ENCODE measurements at places on chromosomes 3 and 15.

GRCh38 chr3:151962352-151962751 is 88.9 kb downstream of the SUCNR1 start:
- no peak for DNase-seq

DNA sequence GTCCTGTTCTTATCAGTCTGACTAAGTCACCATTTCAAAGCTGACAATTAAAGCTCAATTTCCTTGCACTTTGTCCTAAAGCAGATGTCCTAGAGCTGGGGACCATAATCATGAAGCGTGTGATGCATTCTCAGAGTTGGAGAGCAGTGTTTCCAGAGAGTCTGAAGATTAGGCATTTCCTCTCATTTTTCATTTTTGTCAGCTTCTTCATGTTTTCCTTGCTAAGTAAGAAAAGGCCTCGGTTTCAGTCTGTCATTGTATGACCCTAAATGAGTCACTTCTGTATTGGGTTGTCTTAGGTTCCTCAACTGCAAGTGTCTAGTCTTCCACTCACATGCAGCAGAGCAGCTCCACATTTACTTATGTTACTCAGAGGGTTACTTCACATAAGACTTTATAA is 257.2 kb upstream of the TPRG1 start:
- no peak for DNase-seq

- no peak for DNase-seq
These were observed 721 bp downstream of the MYEF2 start for GRCh38 chr15:48177383-48177765.

- no peak for DNase-seq
These were observed 104.3 kb downstream of the OXNAD1 start for GRCh38 chr3:16369276-16369675.

DNA sequence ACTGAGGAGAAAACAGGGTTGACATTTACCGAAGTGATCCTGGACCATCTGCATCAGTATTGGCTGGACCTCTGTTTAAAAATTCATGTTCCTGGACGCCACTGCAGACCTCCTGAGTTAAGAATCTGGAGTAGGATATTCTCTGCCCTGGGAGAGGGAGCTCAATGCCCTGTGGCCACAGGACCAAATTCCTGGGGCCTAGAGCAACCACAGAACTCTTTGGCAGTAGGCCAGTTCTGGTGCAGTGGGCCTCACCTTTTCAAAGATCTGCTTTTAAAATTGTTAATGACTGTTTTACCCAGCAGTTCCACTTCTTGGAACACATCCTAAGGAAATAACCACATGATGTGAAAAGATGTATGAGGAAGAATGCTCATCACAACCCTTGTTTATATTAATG is 133.3 kb upstream of the ADPGK start:
- no peak for DNase-seq

- DNase-seq: no peak
These were observed 575.7 kb upstream of the ZNF717 start for GRCh38 chr3:76361010-76361409.

DNA sequence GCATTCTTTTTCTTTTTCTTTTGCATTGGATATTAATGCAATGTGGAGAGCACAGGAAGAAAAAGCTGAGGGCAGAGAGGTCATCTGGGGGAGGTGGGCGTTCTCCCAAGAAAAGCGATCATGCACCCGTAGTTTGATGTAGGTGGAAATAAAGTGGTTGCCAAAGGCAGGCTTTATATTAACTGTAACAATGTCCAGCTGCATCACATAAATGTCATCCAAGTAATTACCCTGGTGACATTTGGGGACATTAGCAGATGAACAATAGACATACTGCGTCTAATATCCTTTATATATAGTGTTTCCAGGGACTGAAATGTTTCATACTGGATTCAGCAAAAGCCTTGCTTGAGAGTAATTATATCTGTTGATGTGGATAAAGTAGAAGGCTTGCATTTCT is 135.5 kb downstream of the CNTN6 start:
- DNase-seq: no peak

DNA sequence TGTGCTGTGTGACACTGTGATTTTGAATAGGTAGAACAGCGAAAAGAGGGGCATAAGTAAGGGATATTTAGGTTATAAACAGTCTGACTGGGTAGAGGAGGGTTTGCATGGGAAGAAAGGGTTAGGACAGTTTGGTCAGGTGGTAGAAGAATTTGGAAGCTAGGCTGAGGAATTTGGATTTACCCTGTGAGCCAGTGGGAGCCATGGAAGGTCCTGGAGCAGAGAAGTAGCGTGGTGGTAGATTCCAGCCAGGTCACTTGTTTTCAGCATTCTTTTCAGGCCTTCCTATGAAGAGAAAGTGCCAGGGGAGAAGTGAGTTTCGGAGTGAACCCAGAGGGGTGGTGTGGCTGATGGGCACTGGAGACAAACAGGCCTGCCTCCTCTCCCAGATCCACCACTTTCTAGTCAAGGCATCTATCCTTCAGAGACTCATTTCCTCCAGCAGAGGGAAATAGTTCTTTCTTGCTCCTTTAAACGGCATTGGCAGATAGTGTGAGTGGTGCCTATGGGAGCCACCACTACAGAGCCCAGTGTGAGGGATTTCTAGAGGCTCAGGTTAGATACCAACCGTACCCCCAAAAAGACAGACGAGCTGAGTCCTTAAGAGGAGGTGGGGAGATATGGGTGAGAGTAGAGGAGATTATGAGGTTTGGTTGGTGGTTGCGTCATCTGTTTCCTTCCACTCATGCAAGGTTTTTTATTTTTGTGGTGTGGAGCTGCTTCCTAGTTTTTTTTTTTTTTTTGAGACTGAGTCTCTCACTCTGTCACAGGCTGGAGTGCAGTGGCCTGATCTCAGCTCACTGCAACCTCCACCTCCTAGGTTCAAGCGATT is 21.2 kb downstream of the PXK start:
- no peak for DNase-seq

- DNase-seq: no peak
These were observed 48.7 kb upstream of the PCSK6 start for GRCh38 chr15:101538177-101538576.

GRCh38 chr15:20386198-20386597 is 155.4 kb downstream of the GOLGA6L6 start:
- DNase-seq: no peak

- DNase-seq: no peak
These were observed 9.3 kb upstream of the NR2E3 start for GRCh38 chr15:71800835-71801745.

- DNase-seq: no peak
These were observed 671 bp upstream of the SEMA3B start for GRCh38 chr3:50268276-50268675.

DNA sequence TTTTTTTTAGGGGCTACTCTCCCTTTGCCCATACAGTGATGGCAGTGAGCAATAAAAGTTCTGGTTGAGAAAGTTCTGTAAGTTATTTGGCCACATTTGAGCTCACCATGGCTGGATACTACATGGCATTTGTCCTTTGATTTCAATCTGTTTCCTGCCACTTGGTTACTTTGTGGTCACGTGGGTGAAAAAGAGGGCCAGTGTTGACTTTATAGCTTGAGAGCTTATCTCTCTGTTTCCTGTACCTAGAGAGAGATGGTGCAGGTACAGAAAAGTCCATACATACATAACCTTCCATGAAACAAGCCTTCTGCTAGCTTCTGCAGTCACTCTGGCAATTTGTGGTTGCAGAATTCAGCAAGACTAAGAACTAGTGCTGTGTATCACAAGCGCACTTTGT is 23.4 kb upstream of the MECOM start:
- DNase-seq: no peak

- peak; percentile 27 for DNase-seq
These were observed 4.9 kb downstream of the RFTN1 start for GRCh38 chr3:16508591-16508995.

DNA sequence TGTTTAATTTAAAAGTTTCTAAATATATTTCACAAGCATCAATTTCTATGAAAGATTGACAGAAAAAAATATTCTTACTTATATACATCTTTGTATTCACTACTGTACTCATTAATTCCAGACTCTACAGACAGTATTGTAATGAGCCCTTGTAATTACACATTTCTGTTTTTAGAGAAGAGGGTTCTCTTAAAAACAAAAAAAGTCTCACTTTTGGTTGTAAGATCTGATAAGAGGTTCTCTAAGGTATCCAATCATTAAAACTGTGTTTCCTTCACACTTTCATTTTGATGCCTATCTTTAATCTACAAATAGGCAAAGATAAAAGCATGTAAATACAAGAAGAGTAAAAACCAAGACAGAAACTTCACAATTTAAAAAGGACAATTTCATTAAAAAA is 75.6 kb downstream of the FBXL22 start:
- no peak for DNase-seq

DNA sequence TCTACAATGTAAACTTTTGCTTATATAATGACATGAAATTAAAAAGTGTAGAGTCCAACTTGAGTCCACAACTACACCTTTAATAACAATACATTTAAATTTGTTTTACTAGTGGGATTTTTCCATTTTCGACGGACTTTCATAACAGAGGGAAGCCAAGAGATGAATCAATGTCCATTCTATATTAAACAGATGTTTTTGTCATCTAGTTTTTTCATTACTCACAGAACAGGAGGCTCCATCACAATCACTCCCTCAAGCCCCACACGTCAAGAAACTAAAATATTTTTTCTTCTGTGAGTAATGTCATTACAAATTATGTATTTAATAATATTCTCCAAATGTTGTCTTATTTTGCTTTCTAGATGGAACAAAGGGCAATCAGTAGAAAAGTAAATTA is 932.9 kb downstream of the ROBO1 start:
- no peak for DNase-seq

DNA sequence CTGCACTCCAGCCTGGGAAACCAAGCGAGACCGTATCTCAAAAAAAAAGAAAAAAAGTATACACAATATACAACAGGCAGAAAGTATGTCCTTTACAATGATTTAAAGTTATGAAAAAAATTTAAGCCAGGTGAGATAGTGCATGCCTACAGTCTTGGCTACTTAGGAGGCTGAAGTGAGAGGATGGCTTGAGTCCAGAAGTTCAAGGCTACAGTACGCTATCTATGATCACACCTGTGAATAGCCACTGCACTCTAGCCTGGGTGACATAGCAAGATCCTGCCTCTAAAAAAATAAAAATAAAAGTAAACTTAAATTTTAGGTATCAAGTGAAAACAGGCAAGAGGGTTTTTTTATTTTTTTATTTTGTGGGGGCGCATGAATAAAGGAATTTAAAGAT is 3.1 kb upstream of the KNSTRN start:
- DNase-seq: no peak

DNA sequence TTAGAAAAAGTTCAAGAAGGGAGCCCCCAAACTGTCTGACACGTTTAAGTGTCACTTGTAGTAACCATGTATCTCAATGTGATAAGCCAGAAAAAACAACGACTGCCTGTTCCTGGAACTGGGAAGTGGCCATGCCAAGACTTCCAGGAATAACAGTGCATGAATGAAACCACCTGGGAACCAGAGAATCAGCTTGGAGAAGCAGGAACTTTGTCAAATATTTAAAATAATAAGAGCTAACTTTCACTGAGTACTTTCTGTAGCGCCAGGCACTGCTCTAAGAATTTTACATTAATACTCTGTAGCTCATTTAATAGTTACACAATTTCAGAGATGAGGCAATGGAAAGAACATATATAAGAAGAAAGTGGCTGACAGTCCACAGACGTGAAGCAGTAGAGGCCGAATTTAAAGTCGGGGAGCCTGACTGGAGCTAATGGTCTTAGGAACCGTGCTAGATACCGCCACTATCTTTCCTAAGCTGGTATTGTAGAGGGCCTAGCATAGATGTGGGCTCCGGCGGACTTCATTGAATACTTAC is 876 bp downstream of the PLSCR1 start:
- DNase-seq: no peak

GRCh38 chr3:57079474-57079831 is 19.0 kb downstream of the SPATA12 start:
- no peak for DNase-seq

- no peak for DNase-seq
These were observed 323.6 kb downstream of the GABRB3 start for GRCh38 chr15:26449291-26449690.

DNA sequence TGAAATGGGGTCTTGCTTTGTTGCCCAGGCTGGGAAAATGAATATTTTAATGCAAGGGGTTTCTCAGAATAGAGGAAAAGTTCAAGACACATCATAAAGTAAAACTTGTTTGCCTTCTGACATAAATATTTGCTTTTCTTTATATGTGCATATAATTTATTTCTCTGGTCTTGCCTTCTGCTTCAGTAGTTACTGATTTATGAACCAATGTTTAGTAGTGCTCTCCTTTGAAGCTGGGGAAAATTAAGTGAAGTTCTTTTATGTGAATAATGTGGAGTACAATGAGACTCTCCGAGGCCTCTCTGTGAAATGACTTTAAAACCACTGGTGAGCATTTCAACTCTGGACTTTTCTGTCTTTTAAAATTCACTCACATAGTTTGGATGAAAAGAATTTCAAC is 55.6 kb downstream of the MAGI1 start:
- DNase-seq: no peak

Data from stimulated activated CD4-positive, alpha-beta T cell treated with anti-CD3 and anti-CD28 coated beads, Interleukin-2, amount 100 ng/mL, for 24 hours (primary cell).